ENCODE measurements at places on chromosomes 3 and 15. TPM values are rescaled to one million over a fixed set of nuclear protein-coding genes. Genes with fewer than 3 reads are reported as not detected.

DNA sequence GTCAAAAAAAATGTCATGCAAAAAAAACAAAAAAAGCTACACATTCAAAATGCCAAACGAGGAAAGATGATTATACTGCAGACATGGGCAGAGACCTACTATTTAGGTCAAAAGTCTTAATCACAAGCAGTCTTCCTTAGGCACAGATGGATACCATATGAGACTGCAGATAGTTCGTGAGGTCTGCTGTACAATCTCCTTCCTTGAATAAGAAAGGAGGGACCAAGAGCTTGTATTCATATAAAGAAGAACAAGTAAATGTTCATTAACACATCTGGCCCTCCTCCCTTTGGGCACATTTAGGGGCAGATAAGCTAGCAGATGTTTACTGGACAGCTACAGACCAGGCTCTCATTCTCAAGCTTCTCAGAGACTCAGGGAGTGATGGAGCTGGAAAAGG, 45.3 kb downstream of the ANXA2 start:
- no peak for DNase-seq

DNA sequence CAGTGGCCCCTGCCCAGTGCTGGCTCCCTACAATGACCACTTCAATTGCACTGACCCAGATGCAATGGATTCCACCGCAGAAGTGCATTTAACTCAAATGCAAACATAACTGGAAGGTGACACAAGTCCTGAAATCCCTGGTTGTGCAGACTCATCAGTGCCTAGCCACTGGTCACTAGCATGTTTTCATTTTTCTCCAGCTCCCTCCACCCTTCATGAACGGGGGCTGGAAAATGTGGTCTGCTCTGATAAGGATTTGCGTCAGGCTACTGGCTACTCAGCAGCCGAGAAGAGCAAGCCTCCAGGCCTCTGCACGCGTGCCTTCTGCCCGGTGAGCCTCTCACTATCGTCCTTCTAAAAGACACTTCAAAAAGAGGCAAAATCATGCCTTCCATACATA, 27.4 kb upstream of the FURIN start:
- DNase-seq: no peak

DNA sequence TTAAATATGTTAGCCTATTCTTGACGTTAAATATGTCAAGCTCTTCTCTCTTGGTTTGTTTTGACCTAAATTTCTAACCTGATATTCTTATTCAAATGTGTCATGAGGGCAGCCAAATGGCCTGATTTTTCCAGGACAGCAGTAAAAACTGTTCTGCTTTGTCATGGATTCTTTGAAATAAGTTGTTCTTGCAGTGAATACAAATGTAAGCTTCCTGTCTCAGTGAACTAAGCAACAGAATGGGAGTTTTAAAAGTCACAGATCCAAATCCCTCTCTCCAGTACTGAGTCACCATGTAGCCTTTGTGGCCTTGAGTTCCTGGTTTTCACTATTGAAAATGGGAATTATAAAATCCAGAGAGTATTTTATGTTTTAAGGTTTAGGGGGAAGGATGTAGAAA, 301.8 kb downstream of the NLGN1 start:
- DNase-seq: no peak

PROS1 gene
- 109 TPM for total RNA-seq
